ENCODE measurements at places on chromosomes 5 and 9.
A peak's percentile ranks its signal among the peaks of the same experiment; 100 is the strongest.

DNA sequence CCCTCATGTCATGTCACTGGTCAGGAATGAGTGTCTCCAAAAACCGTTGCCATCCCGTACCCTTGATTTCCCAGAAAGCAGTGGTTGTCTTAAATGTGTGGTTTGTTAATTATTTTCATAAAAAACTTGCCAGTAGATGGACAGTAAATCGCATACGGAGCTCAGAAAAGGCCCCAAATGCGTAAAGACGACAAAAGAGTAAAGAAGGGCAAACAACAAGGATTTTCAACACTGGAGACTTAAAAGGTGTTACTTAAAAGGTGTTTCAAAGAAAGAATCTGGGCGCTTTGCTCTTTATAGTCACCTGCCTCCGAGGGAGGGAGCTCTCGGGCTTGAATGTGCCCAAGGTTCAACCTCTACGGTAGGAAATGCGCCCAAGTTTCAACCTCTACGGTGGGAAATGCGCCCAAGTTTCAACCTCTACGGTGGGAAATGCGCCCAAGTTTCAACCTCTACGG, 734 bp downstream of the KIF27 start:
- DNase-seq: peak; percentile 73

GRCh38 chr5:135135530-135136226, 101.7 kb upstream of the PITX1 start:
- DNase-seq: peak; percentile 12

GRCh38 chr9:101684665-101685064, 53.8 kb downstream of the GRIN3A start:
- no peak for DNase-seq

DNA sequence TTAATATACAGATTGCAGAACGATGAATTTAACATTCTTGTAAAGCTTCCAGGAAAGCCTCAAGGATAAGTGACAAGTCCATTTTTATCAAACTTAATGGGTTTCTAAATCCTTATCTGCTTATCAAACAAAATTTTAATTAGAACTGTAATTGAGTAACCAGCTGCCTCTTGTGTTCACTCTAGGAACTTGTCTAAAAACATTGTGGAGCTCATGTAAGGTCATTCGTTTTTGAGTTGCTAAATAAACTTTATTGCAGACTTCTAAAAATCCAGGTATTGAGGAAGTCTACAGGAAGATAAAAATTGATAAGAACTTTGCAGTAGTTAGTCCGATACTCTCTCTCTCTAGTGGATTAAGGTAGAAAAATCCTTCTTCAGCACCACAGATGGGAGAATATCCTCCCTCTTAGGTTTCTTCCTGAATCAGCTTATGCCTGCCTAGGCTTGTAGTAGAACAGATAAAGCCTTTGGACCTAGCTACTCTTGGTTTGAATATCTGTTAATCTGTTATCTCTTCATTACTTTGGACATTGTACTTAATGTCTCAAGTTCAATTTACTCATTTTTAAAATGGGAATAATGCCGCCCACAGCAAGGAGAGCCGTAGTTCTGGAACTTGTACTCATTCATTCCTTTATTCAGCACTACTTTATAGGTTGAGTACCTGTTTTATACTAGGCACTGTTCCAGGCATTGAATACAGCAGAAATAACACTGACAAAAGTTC, 60.0 kb upstream of the DHFR start:
- no peak for DNase-seq

- no peak for DNase-seq
Measured at GRCh38 chr5:109102096-109102690, 307.6 kb downstream of the PJA2 start.

DNA sequence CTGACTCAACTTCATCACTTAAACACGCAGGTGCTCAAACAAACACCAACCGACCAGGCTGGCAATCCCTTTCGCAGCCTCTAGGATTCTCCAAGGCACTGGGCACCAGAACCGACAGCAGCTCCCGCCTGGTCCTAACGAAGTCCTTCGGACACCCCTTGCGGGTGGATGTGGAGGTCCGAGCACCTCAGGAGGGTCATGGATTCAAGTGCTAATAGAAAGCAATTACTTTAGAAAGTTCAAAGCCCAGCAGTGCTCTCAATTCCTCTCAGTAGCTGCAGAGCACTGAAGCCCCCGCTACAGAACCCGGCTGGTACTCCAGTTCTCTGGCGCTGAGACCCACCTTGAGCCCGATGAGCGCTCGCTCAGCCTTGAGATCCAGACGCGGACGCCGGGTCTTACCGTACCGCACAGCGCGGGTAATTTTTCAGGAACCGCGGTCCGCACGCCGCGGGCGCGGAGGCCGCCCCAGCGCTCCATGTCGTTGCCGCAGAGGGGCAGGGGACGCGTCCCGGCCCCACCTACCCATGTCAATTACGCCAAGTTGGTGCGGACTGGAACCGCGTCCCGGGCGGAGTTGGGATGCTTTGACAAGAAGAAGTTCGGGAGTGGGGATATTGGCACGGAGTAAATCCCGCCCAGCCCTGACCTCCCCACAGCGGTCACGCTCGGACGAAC, 638 bp downstream of the MARCHF3 start:
- peak; percentile 86 for DNase-seq

DNA sequence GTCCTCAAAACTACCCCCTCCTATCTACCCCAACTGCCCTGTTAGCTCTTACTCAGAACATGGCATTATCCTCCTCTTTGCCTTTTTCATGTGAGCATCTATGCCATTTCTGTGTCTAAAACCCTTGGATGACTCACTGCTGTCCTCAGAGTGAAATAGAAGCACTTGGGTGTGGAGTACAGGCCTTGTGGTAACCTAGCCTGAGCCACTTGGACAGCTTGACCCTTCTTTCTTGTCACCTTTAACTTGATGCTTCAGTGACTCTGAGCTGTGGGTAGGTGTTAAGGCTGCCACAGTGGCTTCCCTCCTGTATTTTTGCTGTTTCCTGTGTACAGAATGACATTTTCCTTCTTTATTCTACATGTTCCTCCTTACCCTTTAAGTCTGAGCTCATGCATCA, 391.4 kb downstream of the SH3GL2 start:
- no peak for DNase-seq

DNA sequence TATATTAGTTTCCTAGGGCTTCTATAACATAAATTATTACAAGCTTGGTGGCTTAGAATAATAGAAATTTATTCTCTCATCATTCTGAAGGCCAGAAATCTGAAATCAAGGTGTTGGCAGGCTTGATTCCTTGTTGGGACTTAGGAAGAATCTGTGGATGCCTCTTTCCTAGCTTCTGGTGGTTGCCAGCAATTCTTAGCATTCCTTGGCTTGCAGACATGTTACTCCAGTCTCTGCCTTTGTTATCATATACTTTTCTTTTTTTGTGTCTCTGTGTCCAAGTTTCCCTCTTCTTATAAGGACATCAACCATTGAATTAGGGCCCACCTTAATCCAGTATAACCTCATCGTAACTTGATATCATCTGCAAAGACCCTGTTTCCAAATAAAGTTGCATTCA, 31.4 kb downstream of the CTNNA1 start:
- DNase-seq: no peak

Data from RKO (cell line).